ENCODE measurements at places on chromosomes 6 and 20.

- DNase-seq, result no peak
Measured at GRCh38 chr6:109513571-109514071, 30.6 kb upstream of the ZBTB24 start.

GRCh38 chr20:15375836-15376235 is 1038.4 kb upstream of the FLRT3 start:
- DNase-seq, result no peak

- no peak for DNase-seq
Measured at GRCh38 chr20:14761903-14762302, 424.5 kb upstream of the FLRT3 start.

DNA sequence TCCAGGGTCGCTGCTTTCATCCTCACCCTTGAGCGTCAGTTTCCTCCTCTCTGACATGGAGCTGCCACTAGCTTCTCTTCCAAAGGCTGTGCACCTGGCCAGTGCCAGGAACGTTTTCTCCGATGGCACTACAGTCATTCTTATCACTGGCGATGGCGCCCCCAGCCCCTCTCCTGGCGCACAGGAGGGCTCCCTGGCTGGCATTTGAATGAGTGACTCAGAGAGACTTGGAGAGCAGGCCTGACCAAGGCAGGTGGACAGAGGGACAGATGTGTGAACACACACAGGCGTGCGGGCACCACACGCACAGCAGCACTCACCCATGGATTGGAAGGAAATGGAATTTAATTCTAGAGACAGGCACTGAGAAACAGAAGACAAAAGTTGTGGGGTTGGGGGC is 77.6 kb downstream of the SRC start:
- no peak for DNase-seq

GRCh38 chr6:26351544-26351953 is 13.4 kb upstream of the BTN3A2 start:
- DNase-seq, result no peak

DNA sequence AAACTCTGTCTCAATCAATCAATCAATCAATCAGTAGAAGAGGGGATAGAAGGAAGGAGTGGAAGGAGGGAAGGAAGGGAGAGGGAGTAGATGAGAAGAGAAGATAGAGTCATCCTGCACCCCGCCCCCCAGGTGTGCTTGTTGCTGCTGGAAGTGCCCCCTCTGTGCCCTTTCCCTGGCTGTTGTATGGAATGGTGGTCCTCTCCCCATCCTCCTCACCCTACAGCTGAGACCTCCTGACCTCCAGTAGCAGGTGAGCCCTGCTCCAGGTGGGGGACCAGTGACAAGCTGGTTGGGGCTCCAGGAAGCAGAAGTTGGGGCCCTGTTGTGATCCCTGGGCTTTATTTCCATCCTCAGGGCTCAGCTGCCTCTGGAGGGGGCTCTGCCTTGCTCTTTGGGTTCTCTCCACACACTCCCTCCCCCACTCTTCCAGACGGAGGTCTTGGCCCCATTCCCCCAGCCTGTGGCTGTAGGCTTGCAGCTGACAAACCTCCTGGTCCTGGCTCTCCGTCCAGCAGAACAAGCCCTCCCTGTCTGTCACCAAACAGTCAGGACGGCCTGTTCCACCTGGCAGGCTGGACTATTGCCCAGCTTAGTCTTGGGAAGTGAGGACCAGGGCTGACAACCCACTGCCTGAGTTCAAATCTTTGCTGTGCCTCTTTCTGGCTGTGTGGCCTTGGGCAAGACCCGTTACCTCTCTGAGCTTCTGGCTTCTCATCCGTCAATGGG is 26.0 kb upstream of the SCRT2 start:
- DNase-seq, result no peak

GRCh38 chr6:73180763-73181619 is 44.3 kb downstream of the KHDC1L start:
- DNase-seq, result no peak
